ENCODE measurements at places on chromosomes 3 and 15.

GRCh38 chr3:167409611-167410010 is 29.5 kb upstream of the ZBBX start:
- no peak for DNase-seq

DNA sequence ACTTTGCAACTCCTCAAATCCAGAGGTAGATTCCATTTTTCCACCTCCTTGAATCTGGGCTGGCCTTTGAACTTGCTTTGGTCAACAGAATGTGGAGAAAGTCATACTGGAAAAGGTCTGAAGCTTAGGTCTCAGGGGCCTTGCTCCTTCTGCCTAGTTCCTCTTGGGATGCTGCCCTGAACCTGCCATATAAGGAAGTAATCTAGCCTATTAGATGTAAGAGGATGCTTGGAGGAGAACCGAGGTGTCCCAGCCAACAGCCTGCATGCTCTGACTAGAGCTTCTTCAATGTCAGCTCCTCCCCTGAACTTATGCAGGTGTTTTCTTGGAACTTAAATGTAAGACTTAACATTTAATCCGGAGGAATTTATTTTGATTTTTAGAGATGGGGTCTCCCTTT is 2.0 kb upstream of the TMED3 start:
- no peak for DNase-seq

DNA sequence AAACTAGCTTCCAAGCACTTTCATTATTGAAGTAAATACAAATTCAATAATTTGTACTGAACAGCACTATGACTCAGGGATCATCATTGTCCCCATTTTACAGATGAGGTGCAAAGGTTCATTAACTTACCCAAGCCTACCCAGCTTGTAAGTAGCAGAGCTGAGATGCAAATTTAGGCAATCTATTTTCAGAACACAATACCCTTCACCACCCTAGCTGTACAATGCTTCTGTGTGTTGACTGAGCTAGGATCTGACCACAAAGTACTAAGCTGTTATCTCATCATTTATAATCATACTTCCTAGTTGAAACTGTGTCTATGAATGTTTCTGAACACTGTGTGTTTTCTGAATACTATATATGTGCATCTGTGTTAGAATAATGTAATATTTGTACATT is 3.2 kb upstream of the ILDR1 start:
- no peak for DNase-seq

DNA sequence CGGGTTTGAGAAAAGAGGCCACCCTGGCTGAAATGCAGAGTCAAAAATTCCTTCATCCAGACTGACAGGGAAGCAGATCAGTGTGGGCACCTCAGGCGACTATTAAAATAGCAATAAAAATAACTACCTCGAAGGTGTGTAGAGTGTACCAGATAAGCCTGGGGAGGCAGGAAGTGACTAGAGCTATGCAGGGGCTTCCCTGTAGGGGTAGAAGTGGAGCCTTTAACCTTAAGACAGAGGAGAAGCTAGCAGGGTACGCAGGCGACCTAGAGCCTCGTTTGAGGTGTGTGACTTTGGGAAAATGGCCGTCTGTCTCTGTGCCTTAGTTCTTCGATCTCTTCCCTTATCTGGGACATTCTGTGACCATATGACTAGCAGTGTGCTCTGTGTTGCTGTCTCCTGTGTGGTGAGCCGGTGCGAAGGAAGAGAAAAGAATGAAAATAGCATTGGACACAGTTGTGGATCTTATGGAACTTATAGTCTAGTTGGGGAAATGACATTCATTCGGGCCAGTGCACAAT is 17.6 kb downstream of the BHLHE40 start:
- peak; percentile 53 for DNase-seq

GRCh38 chr3:164737174-164737573 is 341.1 kb downstream of the SI start:
- DNase-seq = no peak

DNA sequence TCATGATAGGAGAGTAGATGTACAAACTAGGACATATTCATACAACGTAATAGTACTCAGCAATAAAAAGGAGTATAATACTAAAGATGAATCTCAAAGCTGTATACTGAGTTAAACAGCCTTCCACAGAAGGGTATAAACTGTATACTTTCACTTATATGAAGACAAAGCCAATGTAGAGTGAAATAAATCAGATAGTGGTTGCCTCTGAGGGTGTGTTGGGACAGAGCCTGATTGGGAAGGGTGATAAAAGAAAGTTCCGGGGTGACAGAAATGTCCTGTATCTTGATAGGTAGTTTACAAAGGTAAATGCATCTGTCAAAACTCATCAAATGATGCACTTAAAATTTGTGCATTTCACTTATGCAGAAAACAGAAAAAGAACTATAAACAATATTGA is 122.5 kb downstream of the ADAM10 start:
- no peak for DNase-seq

- DNase-seq = no peak
Measured at GRCh38 chr3:31384117-31384516, 148.6 kb upstream of the STT3B start.

- DNase-seq = no peak
Measured at GRCh38 chr15:99181545-99181971, 67.8 kb downstream of the TTC23 start.

DNA sequence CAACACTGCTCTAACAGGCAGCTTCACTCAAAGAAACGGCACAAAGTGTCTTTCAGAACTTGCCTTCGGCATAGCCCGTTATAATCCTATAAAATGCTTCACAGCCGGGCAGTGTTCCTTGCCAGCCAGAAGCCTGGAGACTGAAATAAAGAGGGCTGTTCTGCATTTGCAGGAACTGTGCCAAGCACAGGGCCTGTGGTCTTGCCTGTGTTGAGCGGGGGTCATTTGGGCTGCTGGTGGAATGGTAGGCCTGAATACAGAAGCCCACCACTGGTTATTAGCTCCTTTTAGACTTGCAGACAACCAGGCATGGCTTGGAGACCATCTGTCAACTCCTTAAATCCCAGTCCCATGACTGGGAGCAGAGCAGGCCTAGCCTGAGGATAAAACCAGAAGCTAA is 4.7 kb upstream of the ARHGEF3 start:
- no peak for DNase-seq

DNA sequence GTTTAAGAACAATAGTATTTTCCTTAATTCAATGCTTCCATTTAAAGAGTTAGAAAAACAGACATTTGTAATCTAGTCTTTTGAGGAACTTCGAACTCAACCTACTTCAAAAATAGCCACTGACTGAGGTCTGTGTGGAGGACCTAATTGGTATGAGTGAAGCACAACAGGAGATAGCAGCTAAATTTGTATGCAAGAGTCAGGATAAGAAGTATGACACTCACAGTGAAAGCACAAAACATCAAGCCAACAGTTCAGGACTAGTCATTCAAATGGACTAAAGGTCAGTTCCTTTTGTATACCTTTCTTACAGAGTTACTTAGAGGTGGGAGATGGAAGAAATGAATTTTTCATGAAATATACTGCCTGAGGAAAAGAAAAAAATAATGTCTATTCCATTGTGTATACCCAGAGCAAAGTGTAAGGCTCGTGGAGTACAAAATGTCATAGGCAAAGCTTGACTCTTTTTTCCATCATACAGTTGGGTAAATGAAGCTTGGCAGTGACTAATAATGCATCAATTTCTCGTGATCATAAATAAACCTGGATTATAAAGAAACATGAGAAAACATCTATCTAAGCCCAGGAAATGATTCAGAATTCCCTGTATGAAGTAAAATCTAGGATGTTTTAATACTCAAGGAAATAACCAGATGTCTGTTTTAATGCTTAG is 1005.2 kb upstream of the CADM2 start:
- no peak for DNase-seq

DNA sequence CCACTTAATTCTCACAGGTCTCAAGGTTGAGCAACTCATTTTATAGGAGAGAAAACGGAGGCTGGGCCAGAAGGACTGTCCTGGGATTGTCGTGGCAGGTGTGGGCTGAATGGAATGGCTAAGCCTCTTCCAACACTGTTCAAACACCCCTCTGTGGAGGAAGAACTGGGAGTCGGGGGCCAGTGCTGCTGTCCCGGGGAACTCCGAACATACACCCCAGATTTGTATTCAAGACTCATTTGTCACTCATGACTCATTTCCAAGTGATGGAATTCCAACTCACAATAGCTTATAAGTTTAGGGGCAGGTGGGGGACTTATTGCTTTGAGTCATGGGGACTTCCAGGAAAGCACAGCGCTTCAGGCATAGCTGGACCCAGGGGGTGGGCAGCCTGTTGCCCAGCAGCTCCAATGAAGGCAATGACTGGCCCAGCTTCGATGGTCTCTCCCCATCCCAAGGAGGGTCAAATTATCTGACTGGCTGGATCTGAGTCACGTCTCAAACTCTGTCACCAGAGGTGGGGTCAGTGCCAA is 72.5 kb downstream of the TM2D3 start:
- DNase-seq = peak; percentile 54

GRCh38 chr15:52318729-52319500 is 23.3 kb upstream of the MYO5C start:
- DNase-seq = no peak

DNA sequence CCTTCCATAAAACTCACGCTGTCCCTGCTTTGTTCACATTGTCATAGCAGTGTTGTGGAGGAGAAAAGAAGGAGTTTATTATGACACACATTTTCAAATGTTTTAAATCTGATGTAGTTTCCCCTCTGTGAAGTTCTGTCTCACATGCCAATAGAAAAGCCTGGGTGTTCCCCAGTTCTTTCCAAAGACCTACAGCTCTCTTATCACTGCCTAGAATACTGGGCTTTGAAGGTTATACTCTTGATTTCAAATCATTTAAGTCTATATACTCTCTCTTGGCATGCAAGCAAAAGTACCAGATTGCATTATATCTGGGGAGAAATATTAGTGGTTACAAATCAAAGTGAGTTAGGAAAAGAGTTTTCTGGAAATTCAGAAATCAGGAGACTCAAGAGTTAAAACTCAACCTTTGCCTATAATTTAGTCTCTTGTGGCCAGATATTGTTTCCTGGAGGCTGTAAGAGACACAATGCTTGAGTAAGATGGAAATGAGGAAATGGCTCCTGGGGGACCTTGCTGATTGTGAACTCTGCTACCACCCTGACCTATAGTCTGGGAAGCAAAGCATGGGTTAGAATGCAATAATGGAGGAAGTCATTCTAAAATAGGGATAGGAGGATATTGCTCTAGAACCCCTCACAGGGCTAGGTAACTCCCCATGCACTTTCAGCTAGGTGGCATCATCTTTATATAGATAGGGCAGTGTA is 182.8 kb downstream of the KCNAB1 start:
- DNase-seq = no peak

- DNase-seq = no peak
Measured at GRCh38 chr3:26962492-26963360, 340.2 kb downstream of the LRRC3B start.

- DNase-seq = peak; percentile 82
Measured at GRCh38 chr3:64187065-64187959, 38.0 kb downstream of the PRICKLE2 start.

DNA sequence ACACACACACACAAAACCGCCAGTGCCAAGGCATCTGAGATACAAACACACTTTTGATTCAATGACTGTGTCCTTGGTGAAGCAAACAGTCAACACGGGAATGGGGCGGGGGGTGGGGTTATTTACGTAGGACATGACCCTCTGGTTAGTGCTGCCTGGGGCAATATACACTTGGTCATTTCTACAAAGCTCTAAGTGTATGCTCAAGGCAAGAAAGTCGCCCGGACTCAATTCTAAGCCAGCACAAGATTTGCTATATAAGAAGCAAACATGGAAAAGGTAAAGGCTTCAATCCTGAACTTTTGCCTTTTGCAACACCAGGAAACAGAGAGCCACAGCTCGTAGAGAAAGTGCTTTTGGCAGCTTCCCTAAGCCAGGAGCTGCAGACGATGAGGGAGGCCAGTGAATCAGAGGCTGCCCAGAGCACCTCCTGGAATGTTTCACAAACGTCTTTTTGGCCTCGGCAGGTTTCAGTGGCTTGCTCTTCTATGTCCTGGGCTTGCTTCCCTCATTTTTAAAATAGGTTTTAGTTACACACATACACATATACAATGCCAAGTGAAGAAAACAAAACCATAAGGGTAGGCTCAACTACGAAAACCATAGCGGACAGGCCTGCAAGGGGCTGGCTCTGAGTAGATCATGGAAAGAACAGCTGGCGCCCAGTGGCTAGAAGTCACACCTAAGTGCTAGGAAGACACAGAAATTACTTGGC is 73.6 kb downstream of the TM4SF4 start:
- no peak for DNase-seq

GRCh38 chr3:187456250-187456649 is 88.1 kb downstream of the RTP4 start:
- no peak for DNase-seq

DNA sequence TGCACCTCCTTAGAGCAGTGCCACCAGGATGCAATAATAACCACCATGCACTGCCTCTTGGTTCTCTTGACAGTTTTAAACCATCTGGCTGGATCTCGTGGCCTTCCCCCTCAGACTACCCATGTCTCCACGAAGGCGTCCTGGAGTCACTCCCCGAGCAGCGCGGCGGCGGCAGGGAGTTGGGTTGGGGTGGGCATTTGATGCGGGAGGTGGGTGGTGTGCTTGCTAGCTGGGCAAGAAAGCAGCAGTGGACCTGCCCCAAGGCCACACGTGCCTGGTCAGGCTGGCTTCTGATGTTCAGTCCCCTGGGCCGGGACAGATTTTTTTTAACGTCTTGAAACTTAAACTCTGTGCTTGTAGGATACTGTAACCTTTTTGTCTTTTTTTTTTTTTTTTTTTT is 3.9 kb upstream of the TTLL3 start:
- no peak for DNase-seq

DNA sequence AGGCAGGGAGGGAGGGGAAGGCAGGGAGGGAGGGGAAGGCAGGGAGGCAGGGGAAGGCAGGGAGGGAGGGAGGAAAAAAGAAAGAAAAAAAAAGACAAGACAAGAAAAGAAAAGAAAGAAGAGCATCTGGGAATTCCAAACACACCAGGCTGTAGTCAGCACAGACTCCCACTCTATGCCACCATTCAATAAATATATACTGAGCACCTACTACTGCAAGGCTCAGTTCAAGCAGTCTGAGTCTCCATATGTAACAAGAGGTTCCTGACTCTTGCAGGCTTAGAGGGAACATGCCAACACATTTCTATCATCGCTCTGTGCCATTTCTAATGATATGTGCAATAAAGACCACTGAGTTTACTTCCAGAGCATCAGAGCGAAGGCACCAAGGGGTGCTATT is 47.7 kb downstream of the ANXA2 start:
- DNase-seq = no peak

- DNase-seq = no peak
Measured at GRCh38 chr3:184567946-184568559, 6.5 kb downstream of the EPHB3 start.

GRCh38 chr15:96335411-96336024 is 5.0 kb downstream of the NR2F2 start:
- DNase-seq = no peak

DNA sequence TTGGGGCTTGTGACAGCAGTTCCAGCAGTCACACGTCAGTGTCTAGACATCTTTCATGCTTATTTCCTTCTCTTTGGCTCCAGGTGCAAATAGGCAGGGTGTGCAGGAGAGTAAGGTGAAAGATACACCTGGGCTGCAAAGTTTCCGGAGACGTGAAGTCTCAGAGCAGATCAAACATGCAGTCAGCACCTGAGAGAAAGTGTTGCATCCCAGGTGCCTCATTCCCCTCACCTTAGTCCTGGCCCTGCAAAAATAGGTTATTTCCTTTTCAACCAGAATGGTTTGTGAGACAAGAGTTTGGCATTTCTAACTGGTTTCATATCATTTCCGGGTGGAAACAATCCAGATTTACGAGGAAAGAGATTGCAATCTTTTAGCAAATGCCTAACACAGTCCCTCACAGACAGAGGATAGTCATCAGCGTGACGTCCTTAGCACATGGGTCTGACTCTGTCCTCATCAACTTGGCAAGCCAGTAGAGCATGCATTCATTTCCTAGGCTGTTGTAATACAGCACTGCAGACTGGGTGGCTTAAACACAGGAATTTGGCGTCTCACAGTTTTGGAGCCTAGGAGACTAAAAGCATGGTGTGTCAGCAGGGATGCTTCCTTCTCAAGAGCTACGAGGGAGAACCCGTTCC is 58.2 kb upstream of the ARRDC4 start:
- no peak for DNase-seq

All from SW480 (cell line).